DMS 273 treated with DMSO at 0.1 percent for 48 hours (cell line): ENCODE measurements at places on chromosomes 7 and 10.
A peak's percentile ranks its signal among the peaks of the same experiment; 100 is the strongest.

DNA sequence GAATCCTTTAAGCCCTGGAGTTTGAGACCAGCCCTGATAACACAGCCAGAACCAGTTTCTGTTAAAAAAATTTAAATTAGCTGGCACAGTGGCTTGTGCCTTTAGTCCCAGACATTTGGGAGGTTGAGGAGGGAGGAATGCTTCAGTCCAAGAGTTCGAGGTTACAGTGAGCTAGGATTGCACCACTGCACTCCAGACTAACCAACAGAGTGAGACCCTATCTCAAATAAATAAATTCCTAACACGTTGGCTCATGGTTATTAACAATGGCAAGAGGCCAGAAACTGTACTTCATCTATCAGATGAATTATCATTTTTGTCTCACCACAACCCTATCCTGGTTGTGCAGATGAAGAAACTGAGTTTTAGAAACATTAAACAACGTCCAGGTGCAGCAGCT is 2.1 kb upstream of the PPIA start:
- no peak for DNase-seq

GRCh38 chr7:2016021-2016631 is 216.6 kb downstream of the MAD1L1 start:
- no peak for DNase-seq

DNA sequence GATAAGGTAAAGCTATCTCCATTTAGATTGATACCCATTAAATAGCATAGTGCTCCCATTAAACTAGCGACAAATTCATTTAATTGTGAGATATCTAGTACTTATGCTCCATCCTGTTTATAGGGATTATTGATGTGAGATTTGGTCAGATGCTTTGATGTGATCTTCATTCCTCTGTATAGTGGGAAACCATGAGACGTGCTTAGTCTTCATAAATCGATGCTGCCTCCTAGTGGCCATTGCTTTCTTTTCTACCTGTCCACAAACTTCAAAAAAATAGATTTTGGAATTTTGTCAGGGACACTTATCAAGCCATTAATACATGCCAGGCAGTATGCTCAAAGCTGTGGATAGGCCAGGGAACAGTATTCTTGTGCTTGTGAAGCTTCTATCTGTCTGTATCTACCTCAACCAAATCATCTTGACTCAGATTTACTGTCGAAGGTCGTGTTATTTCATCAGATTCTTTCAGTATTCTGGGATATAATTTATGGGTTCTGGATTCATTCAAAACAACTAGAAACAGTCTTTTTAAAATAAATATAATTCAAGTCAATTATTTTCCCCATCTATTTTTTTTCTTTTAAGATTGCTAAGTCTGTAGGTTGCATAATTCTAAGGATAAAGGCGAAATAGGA is 12.0 kb downstream of the LSM8 start:
- DNase-seq: peak; percentile 51

DNA sequence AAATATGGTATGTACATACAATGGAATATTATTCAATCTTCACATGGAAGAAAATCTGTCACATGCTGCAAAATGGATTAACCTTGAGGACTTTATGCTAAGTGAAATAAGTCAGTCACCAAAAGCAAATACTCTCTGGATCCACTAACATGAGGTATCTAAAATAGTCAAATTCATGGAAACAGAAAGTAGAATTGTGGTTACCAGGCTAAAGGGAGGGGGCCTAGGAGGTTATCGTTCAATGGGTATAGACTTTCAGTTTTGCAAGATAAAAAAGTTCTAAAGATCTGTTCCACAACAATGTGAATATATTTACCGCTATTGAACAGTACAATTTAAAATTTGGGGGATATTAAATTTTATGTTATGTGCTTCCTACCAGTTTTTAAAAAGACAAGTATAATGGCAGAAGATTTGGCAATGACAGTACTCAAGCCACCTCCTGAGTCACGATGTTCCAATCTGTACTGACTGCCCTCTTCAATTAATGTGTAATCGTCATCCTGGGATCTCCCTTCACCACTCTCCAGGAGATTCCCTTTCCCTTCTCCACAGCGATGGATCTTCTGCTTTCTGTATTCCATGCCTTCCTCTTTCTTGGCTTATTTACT is 32.3 kb upstream of the IL6 start:
- no peak for DNase-seq

DNA sequence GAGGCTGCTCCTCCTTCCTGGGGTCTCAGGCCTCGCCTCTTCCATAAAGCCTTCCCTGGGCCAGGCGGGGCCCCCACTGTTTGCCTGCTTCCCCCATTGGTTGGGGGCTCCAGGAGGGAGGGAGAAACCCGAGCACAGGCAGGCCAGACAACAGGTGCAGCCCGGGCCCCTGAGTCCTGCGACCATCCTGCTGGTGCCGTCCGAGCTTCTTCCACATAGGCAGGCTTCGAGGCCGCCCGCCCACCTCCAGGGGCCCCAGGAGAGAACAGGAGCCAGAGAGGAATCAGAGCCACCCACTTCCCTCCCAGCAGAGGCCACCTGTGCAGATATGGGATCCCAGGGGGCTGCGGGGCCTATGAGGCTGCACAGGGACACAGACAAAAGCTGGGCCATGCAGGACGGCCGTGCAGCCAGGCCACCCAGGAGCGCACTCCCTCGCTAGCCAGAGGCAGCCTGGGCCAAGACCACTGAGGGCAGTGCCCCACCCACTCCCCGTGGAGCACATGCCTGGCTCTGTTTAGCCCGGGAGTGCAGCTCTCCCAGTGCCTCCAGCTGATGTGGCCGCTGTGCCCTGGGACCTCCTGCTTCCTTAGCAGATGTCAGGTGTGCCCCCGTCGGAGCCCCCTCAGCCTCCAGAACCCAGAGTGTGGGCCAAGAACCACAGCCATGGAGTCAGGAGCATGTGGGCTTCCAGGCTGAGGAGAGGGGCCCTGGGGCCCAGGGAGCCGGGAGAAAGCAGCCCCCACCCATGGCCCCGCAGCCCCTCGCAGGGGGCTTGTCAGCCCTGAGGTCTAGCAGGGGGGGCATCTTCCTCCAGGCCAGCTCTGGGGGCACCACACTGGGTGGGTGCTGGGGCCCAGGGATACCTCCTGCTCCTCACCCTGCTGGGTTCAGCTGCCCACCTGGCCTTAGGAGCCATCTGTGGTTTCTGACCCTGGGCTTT is 59.9 kb upstream of the INPP5A start:
- no peak for DNase-seq

GRCh38 chr7:11346302-11346701 is 372.6 kb downstream of the PHF14 start:
- no peak for DNase-seq

GRCh38 chr7:106609416-106609815 is 51.5 kb downstream of the CCDC71L start:
- DNase-seq: no peak
